NCI-H510A treated with DMSO at 0.1 percent for 48 hours (cell line): ENCODE measurements at places on chromosomes 6 and 20.
A peak's percentile ranks its signal among the peaks of the same experiment; 100 is the strongest.

- no peak for DNase-seq
Measured at GRCh38 chr6:99013661-99014060, 65.9 kb upstream of the FBXL4 start.

- DNase-seq, result no peak
Measured at GRCh38 chr6:53581856-53582255, 37.0 kb upstream of the GCLC start.

GRCh38 chr20:33653218-33653899, 8.8 kb upstream of the C20orf144 start:
- DNase-seq, result peak; percentile 85

GRCh38 chr20:38645980-38646858, 44.6 kb downstream of the ARHGAP40 start:
- DNase-seq, result peak; percentile 66

DNA sequence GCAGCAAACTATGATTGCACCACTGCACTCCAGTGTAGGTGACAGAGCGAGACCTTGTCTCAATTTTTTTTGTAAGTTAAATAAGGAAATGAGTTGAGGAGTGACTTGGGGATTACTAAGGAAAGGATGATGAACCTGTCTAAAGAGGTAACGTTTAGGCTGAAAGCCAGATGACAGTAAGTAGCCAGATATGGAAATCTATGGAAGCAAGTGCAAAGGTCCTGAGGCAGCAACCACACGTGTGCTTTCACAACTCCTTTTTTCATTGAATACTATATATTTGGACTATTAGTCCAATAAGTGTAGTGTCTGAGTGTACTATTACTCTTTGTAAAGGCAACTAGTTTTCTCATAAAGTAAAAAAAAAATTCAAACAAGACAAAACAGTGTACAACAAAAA, 147.4 kb downstream of the CD24 start:
- no peak for DNase-seq

- no peak for DNase-seq
Measured at GRCh38 chr6:148521158-148521557, 178.5 kb downstream of the SASH1 start.

- DNase-seq, result no peak
Measured at GRCh38 chr6:63023726-63024125, 187.5 kb upstream of the FKBP1C start.

GRCh38 chr6:52190409-52190808, 4.2 kb downstream of the IL17A start:
- no peak for DNase-seq

DNA sequence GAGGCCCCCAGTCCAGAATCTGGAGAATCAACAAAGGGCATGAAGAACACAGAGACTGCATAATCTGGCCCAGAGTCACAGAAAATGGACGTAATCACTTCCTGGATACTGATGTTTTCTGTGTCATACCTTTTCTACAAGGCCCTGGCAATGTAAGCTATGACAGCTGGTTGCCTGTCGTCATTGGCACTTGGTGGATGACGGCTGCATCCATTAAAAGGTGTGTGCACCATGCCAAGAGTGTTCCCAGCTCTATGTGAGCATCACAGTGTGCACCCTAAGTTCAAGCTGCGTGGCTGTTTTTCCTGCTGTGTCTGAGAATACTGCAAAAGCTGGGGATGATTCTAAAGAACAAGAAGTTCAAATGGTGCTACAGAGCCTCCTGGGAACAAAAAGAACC, 275.2 kb upstream of the CNR1 start:
- DNase-seq, result no peak

- DNase-seq, result no peak
Measured at GRCh38 chr6:55469951-55470366, 109.0 kb downstream of the HMGCLL1 start.

GRCh38 chr6:6412221-6412620, 91.8 kb upstream of the F13A1 start:
- DNase-seq, result no peak

GRCh38 chr6:151081656-151082055, 158.1 kb upstream of the AKAP12 start:
- DNase-seq, result no peak

DNA sequence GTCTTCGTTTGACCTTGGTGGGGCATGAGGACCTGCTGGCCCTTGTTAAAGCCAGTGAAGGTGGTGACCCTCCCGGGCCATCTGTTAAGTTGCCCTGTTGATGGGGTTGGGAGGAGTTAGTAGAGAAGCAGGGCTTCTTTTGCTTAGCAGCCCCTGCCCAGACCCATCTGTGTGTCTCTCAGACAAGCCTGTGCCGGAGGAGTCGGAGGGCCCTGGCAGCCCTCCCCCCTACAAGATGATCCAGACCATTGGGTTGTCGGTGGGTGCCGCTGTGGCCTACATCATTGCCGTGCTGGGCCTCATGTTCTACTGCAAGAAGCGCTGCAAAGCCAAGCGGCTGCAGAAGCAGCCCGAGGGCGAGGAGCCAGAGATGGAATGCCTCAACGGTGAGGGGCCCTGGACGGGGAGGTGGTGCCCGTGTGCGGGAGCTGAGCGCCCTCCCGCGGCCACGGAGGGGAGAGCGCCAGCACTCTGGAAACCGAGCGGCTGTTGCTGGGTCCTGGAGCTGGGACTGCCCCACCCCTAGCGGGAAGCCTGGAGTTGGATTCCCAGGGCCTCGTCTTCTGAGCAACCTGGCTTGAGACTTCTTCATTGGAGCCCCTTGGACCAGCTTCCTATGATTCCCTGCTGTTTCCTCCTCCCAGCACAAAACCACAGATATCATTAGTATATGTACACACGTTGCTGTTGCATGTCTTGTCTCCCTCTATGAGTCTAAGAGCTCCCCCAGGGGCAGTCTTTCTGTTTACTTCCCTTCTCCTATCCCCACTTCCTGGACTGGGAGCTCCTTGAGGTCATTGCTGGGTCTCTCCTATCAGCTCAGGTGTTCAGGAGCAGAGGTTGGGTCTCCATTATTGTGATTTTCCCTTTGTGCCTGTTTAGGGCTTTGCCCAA, 27.6 kb upstream of the SRF start:
- peak; percentile 86 for DNase-seq
